ENCODE measurements at places on chromosomes 13 and 19. TPM values are rescaled to one million over a fixed set of nuclear protein-coding genes. Genes with fewer than 3 reads are reported as not detected.

DNA sequence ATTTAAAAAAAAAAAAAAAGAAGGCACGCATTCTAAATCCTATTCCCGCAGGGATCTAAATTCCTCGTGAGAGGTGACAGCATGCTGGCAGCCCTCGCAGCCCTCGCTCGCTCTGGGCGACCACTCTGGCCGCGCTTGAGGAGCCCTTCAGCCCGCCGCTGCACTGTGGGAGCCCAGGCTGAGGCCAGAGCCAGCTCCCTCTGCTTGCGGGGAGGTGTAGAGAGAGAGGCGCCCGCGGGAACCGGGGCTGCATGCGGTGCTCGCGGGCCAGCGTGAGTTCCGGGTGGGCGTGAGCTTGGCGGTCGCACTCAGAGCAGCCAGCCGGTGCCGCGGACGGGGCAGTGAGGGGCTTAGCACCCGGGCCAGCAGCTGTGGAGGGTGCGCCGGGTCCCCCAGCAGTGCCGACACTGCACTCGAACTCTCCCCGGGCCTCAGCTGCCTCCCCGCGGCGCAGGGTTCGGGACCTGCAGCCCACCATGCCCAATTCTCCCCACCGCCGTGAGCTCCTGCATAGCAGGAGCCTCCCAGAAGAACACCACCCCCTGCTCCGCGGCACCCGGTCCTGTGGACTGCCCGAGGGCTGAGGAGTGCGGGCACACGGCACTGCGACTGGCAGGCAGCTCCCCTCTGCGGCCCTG, 553.9 kb downstream of the LMO7 start:
- DNase-seq: no peak

- DNase-seq: peak; percentile 95
These were observed 51.3 kb downstream of the CELF5 start for GRCh38 chr19:3275583-3276340.

DNA sequence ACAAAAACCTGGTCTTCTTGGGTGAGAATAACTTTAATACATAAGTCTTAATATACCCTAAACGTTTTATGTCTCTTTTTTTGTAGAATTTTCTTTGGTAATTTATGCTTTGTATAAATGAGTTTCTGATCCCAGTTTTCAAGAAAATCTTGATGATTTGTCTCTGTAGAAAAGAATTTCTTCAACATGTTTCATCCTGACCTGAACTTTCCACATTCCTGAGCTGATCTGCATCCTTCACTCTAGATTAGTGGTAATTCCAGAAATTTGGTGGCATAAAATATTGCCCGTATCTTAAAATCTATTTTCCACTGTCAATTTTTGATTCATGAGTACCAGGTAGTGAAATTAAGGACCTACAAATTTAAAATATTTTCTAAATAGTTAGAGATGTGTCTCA, 16.3 kb downstream of the ZNF714 start:
- DNase-seq: no peak

DNA sequence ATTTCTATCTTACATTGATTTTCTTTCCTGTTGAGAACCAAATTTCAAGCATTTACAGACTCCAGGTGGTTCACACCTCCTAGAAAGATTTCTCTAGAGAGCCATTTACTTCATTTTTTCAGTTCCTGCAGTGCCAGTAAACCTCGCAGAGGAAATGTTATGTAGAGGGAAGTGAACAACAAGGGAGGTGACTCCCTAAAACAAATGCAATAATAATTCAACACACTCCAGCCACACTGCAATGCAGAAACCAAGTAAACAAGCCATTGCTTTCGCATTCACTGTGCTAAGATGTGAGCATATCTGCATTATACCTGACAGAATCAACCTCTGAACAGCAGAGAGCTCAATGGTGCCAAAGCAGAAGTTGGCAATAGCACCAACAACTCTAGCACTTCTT, 215.1 kb downstream of the RBM26 start:
- no peak for DNase-seq

DNA sequence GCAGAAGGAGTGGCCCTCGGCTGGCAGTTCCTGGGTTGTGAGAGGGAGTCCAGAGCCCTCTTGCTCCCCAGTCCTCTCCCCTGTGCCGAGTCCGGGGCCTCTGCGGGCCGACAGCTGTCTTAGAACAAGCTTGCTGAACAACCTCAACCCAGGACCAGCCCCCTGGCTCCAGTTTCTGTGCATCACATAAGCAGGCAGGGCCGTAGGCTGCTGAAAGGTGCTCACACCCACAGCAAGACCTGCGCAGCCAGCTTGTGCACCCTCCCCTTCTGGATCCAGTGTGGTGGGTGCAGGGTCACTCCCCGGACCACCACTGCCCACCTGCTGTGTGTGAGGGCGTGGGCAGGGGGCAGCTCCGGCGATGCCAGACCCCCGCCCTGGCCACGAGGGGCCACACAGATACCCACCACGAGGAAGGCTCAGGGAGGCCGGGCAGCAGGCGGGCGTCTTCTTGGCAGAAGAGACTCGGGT, 25.2 kb upstream of the F7 start:
- DNase-seq: no peak

GRCh38 chr13:34322014-34322742, 504.2 kb downstream of the RFC3 start:
- no peak for DNase-seq

GRCh38 chr19:3135961-3136683, at the start of gene GNA15:
TSS of gene GNA15 (plus strand) at chr19:3136033. CDS start at chr19:3136451, 418 bp downstream.
- no peak for DNase-seq

DNA sequence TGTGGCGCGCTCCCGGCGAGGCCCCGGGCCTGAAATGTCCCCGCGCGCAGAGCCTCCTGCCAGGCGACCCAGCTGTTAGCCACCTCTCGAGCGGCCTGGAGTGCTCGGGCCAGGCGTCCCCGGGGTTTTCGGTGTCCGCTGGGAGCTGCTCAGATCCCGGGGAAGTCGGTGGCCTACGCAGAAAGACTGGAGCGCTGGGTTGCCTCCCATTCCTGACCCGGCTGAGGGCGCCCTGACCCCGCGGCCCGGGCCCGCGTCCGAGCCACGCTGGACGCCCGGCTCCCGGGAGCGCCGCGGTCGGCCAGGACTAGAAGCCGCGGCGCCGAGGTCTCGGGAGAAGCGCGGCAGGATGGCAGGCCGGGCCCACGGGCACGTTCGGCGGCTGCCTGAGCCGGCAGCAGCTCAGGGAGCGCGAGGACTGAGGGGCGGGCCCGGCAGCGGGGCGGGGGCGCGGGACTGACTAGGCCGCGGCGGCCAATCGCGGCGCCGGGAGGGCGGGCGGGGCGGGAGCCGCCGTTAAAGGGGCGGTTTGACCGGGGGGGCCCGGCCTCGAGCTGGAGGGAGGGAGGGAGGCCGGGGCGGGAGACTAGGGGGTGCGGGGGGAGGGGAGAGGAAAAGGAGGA, 1.3 kb upstream of the ZIC2 start:
- DNase-seq: no peak

DNA sequence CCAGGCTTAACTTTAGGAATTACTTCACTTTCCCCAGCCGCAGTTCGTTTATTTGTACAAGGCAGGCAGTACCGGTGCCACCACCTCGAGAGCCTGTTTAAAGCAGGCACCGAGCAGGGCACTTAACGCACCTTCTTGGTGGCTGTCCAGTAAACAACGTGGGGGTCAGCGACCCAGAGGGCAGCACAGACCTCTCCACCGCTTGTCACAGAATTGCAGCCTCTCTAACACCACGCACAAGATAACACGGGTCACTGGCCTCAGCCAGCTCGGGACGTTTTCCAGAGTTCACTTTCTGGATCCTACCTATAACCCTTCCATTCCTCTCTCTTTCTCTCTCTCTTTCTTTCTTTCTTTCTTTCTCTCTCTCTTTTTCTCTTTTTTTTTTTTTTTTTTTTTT, 16.8 kb upstream of the ELAVL1 start:
- no peak for DNase-seq

DNA sequence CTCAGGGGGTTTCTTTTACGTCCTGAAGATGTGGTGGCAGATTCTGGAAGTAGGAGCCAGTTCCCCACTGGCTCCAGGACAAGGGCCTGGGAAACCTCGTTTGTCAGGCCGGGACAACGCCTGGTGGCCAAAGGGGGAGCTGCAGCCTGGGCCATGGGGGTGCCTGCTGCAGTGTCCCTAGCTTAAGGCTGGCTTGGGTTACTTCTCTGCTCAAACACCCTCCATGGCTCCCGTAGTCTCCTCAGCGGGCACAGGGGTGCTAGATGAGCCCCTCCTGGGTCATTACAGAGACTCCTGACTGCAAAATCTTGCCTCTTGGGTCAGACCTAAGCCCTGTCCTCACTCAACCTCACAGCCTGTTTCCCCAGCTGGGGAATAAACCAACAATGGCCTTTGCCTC, 14.7 kb downstream of the CILP2 start:
- no peak for DNase-seq

The RPS28 gene
- total RNA-seq: 427 TPM

The ADAMTS10 gene
- total RNA-seq: 19.1 TPM

The YIPF2 gene
- total RNA-seq: 54.6 TPM

The CA11 gene
- total RNA-seq: 10.2 TPM

The GRIK5 gene
- total RNA-seq: 0.76 TPM

The CYP4F8 gene
- 16.4 TPM for total RNA-seq

The KRTDAP gene
- 17,439 TPM for total RNA-seq

All from lower leg skin (tissue), 4 donors.